Type B pancreatic cell (in vitro differentiated cells): ENCODE measurements at places on chromosomes 6 and 20.

DNA sequence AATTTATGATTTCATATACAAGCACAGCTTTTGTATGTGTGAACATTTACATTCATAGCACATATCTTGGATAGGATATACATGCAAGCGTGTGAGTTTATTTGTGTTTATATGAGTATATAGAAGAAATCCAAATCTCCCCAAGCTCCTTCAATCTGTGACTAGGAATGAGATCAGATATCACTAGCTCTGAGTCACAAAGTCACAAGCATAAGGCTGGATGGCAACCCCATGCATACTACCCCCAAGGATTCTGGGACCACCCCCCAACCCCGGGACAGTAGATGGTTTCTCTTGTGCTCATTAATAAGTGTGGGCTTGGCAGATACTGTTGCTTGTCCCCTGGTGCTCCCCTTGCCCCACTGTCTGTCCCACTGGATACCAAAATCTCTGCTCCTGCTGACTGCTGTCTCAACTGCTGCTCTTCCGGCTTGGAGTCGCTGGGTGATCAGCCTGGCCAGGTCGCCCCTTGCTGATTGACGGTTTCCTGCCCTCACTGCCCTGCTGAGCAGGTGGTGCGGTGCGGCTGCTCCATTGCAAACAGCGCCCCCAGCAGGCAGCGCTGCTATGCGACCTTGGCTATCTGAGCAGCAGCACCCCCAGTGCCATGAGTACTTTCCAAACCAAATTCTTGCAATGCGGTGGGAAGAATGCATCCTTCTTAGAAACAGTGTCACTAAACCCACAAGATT, 279.4 kb downstream of the CD83 start:
- H3K27ac ChIP-seq, result no peak overlapping the region
- no peak overlapping the region for H3K4me3 ChIP-seq
- H3K4me1 ChIP-seq, result peaks cover 18% of the 10 kb centered on the region
- no peak for DNase-seq

DNA sequence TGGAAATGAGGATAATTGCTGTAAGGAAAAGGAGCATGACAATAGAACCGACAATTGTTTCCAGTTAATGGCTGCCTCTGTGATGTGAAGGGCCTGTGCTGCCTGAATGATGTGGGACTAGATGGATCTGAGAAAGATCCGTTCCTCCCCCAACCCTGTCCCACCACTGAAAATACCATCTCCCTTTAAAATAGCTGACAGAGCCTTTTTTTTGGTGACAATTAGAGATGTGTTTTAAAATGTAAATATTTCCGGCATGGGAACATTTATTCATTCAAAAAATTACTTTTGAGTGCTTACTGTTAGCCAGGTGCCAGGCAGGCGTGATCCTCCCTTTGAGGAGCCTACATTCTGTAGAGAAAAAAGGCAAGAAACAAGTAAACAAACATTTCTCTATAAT, 72.4 kb upstream of the SUPT3H start:
- peaks cover 4% of the 10 kb centered on the region for H3K36me3 ChIP-seq
- H3K4me1 ChIP-seq, result peaks cover 44% of the 10 kb centered on the region
- peak overlapping the region; percentile 6 for H3K4me3 ChIP-seq
- DNase-seq, result no peak

- H3K4me3 ChIP-seq, result no peak overlapping the region
- H3K27ac ChIP-seq, result no peak overlapping the region
- DNase-seq, result no peak
- peaks cover 10% of the 10 kb centered on the region for H3K4me1 ChIP-seq
Observed at GRCh38 chr6:144036064-144036834, 28.2 kb upstream of the PLAGL1 start.

GRCh38 chr6:132789396-132789776, 9.1 kb downstream of the SLC18B1 start:
- no peaks in the 10 kb centered on the region for H3K4me1 ChIP-seq
- no peaks in the 10 kb centered on the region for H3K27me3 ChIP-seq
- H3K36me3 ChIP-seq, result peaks cover 32% of the 10 kb centered on the region

DNA sequence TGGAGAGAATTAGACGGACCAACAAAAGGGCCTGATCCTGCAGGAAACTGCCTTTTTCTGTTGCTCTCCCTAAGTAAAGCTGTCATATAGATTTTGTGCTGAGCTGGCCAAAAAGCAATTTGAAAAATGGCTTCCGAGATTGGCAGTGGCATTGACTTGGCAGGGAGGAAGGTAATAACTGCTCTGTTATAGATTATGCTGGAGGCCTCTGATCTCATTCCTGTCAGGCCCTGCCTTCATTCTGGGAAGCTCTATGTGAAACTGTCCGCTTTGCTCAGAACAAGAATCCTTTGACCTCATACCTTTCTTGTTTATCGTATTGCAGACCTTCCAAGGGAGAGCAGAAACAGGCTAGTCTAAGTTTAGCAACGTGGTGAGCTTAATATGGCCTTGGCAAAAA, 234.4 kb downstream of the PHACTR1 start:
- H3K36me3 ChIP-seq, result no peaks in the 10 kb centered on the region
- no peak overlapping the region for H3K4me3 ChIP-seq
- H3K4me1 ChIP-seq, result peaks cover 18% of the 10 kb centered on the region
- no peak overlapping the region for H3K27ac ChIP-seq

DNA sequence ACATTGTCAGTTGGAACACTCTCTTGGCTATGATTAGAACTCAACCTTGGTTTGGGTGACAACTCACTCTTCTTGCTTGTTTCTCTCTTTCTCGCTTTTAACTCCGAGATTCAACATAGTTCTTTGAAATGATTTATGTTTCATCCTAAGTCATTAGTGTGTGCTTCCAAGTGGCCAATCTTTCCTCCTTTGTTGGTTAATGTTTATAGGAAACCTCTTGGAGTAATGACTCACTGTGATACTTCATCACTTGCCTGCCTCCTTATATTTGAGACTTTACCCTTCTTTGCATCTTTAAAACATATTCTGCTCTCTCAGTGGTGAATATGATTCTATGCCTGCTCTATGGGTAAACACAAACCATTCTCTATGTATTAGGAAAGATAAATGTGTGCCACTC, 279.7 kb upstream of the FLRT3 start:
- peaks cover 8% of the 10 kb centered on the region for H3K36me3 ChIP-seq
- H3K27me3 ChIP-seq, result peaks cover 3% of the 10 kb centered on the region
- no peak for DNase-seq
- H3K4me1 ChIP-seq, result peaks cover 27% of the 10 kb centered on the region
- no peak overlapping the region for H3K27ac ChIP-seq
- H3K4me3 ChIP-seq, result no peak overlapping the region

- DNase-seq, result no peak
- peaks cover 7% of the 10 kb centered on the region for H3K4me1 ChIP-seq
- no peak overlapping the region for H3K4me3 ChIP-seq
Observed at GRCh38 chr6:84057908-84058307, 24.3 kb downstream of the MRAP2 start.

DNA sequence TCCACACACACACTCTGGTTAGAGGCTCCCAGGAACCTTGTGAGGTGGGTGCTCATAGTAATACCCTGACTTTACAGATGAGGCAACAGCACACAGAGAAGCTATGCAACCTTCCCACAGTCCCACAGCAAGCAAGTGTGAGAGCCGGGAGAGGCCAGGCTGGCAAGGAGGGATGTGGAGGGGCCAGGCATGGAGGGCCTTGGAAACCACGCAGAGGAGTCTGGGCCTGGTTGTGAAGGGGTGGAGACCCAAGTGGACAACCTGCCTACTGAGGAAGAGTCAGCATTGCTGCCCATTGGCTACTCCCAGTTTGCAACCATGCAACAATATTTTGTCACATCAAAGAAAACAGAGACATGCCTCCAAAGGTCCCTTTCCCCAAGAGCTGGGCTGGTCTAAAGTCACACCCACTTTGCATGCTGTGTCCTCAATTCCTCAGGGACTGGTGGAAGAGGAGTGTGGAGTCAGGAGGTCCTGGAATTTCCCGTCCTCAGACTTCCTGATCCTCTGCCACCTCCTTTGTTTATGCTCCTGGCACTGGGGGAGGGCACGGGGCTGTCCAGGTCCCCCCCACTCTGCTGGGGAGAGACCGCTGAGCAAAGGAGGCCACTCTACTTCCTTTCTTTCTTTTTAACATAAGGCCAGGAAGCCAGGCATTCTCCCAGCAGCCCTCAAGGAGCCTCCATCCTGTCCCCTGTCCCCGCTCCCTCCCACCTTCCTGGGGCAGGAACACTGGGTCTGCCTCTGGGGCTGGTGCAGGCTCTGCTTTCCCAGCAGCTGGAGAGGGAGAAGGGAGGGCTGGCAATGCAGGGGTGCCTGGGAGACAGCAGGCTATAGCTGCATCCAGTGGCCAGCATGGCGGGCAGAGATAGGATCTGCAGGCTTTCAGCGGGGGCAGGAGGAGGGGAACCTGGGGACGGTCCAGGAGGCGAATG, 68.3 kb downstream of the NOL4L start:
- peaks cover 47% of the 10 kb centered on the region for H3K4me1 ChIP-seq
- H3K4me3 ChIP-seq, result no peak overlapping the region
- no peak for DNase-seq
- H3K36me3 ChIP-seq, result peaks cover 5% of the 10 kb centered on the region

DNA sequence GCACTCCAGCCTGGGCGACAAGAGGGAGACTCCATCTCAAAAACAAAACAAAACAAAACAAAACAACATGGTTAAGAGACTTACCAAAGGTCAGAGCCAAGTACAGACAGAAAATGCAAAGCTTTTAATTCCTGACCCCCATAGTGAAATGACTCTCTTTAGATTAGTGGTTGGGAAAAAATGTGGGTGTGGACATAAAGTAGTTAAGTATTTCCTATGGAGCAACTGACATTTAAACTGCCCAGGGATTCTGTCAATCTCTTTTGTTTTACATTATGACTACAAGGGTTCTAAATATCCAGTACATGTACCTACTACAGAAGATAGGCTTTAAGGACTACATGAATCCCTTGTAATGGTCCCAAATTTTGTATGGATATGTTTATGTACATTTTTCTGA, 75.1 kb downstream of the IRAK1BP1 start:
- H3K4me3 ChIP-seq, result no peak overlapping the region
- H3K27me3 ChIP-seq, result no peaks in the 10 kb centered on the region
- no peak for DNase-seq
- H3K4me1 ChIP-seq, result no peaks in the 10 kb centered on the region
- H3K27ac ChIP-seq, result no peak overlapping the region
- peaks cover 40% of the 10 kb centered on the region for H3K36me3 ChIP-seq

- DNase-seq, result no peak
- H3K36me3 ChIP-seq, result peaks cover 7% of the 10 kb centered on the region
- no peak overlapping the region for H3K4me3 ChIP-seq
- peaks cover 32% of the 10 kb centered on the region for H3K4me1 ChIP-seq
- H3K27me3 ChIP-seq, result no peaks in the 10 kb centered on the region
Observed at GRCh38 chr6:128479048-128479666, 41.2 kb downstream of the PTPRK start.

DNA sequence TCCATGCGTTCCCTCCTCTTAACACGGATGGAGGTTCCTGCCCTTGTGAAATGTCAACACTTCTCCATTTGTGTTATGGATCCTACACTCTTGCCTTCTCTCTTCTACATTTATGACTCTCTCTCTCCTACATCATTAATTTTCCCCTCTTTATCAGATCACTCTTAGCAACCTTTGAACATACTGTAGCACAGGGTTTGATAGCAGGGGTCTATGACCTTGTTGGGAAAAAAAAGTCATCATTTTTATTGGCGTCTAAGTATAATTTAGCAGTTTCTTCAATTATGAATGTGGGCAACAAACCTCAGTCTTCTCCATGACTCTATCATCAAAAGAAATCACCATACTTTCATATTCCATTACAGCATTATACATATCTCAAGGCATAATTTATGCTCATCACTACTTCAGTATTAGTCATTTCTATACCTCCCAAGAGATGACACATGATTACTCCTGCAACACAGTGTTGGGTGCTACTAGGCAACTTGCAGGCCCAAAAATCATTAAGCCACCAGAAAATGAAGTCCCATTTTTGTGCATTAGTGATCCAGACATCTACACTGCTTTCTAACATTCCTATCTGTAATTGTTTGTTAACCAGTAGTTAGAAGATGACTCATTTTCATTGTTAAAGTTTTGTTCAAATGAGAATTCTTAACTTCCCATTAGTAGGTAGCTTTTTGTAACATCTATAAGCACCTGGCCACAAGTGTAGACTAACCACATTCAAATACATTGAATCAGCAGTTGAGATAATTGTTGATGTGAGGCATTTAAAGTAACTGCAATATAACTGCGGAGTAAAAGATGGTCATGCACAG, 9.5 kb downstream of the CYP39A1 start:
- peaks cover 7% of the 10 kb centered on the region for H3K36me3 ChIP-seq
- H3K27ac ChIP-seq, result no peak overlapping the region
- H3K4me3 ChIP-seq, result no peak overlapping the region
- no peaks in the 10 kb centered on the region for H3K27me3 ChIP-seq

DNA sequence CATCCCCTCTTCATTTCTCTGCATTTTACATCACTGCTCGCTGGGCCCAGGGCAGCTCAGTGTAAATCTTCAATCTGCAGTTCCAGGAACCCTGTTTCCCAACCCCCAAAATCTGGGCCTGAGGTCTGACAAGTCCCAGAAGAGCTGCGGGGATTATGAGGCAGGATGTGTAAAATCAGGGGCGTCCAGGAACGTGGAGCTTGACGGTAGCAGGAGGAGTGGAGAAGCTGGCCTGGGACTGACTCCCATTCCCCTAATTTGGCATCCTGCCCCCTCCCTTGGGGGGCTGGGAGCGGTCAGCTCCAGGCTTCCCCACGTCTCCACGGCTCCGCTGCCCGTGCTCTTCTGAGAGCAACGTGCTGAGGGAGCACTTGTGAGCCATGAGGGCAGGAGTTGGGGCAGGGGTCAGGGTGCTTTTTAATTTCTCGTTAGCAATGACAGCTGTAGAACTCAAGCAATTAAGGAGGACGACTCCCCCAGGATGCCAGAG, 23.4 kb upstream of the VEGFA start:
- peaks cover 49% of the 10 kb centered on the region for H3K4me1 ChIP-seq
- H3K4me3 ChIP-seq, result no peak overlapping the region
- no peak for DNase-seq
- H3K27ac ChIP-seq, result peak overlapping the region; percentile 21
- H3K27me3 ChIP-seq, result peaks cover 4% of the 10 kb centered on the region

DNA sequence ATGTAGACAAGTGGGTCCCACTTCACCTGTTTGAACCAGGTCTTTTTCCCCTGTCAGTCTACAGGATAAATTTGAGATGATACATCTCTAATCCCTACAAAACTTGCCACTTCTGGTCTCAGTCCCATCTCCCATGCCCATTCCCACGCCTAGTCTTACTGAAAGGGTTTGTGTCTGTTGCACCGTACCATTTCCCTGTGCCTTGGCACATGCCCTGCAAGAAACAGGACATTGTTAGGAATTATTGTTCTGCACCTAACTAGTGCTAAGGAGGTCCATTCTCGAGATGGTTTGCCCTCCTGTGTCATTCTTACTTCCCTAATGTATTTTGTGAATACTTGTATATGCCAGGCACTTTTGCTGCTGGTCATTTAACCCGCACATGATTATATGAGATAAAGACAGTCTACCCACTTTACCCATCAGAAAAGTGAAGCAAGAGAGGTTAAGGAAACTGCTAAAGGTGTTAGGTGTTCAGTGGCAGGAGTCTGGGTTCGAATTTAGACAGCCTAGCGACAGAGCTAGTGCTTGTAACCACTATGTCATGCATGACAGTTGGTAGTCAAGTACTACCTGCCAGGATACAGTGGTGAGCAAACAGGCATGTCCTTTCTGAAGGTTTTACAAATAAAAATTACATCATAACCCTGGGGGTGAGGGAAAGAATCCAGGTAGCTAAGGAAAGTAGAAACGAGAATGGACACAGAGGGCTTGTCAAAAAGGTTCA, 12.7 kb downstream of the FAM217A start:
- H3K27me3 ChIP-seq, result no peaks in the 10 kb centered on the region
- H3K36me3 ChIP-seq, result peaks cover 30% of the 10 kb centered on the region
- no peak for DNase-seq
- H3K4me1 ChIP-seq, result no peaks in the 10 kb centered on the region
- no peak overlapping the region for H3K4me3 ChIP-seq

- peaks cover 3% of the 10 kb centered on the region for H3K27me3 ChIP-seq
- H3K4me3 ChIP-seq, result peak overlapping the region; percentile 31
- peaks cover 25% of the 10 kb centered on the region for H3K4me1 ChIP-seq
- H3K27ac ChIP-seq, result peak overlapping the region; percentile 97
- H3K36me3 ChIP-seq, result peaks cover 18% of the 10 kb centered on the region
Observed at GRCh38 chr6:53924821-53925422, 130.1 kb downstream of the LRRC1 start.
